B cell (primary cell): ENCODE measurements at places on chromosomes 1 and 21.
A peak's percentile ranks its signal among the peaks of the same experiment; 100 is the strongest.

GRCh38 chr1:181506563-181507353, 23.4 kb downstream of the CACNA1E start:
- no peak for DNase-seq

- no peak for DNase-seq
These were observed 120.5 kb upstream of the KLHDC7A start for GRCh38 chr1:18360251-18360650.

DNA sequence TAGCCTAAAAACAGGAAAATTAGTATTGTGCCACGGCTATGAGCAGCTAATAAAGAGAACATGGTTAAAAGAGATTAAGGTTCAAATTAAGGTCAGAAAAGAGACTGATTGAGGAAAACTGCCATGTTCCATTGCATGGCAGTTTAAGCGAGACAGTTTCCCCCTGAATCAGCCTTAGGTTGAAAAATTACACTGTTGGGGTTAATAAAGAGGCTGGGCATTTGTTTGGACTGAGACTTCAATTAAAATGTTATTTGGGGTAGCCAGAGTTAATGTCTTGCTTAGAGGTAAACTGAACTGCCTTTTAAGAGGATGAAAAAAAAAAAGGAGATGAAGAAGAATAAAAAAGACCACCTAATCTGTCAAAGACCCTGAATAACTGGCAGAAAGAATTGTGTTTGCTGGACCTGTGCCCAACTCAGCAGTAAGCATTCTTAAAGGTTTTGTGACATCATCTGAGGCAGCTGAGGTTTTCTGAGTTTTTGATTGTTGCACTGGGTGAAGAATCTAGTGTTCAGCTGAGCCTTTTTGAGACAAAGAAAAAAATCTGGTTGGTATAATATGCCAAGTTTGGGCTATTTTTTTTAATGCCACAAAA, 17.7 kb upstream of the PROX1 start:
- DNase-seq, result no peak

DNA sequence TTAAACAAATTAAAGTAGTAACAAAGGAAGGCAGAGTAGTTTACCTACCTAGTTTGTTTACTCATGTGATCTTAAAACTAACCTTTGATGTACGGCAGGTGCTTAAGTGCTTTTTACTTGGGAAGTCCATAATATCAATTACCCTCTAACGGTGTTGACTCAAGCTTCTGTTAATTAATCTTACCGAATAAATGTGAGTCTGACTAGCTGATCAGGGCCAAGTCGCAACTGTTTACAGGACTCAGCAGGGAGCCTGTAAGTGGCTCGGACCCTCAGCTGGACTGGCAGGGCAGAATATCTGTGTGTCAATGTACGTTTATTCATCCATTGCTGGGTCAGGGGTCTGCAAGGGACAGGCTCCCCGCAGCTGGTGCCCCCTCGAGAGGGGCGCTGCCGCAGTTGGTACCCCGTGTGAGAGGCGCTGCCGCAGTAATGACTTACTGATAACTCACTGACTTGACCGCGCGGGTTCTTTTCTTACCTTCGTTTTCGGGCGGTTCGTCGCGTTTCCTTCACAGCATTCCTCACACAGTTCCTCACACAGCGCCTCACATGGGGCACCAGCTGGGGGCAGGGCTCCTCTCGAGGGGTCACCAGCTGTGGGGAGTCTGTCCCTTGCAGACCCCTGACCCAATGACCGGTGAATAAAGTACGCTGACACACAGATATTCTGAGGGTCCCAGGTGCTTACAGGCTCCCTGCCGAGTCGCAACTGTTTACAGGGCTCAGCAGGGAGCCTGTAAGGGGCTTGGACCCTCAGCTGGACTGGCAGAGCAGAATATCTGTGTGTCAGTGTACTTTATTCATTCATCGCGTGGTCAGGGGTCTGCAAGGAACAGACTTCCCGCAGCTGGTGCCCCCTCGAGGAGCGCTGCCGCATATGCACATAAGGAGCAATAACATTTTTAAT, 3.0 kb downstream of the FMO1 start:
- DNase-seq, result peak; percentile 52

DNA sequence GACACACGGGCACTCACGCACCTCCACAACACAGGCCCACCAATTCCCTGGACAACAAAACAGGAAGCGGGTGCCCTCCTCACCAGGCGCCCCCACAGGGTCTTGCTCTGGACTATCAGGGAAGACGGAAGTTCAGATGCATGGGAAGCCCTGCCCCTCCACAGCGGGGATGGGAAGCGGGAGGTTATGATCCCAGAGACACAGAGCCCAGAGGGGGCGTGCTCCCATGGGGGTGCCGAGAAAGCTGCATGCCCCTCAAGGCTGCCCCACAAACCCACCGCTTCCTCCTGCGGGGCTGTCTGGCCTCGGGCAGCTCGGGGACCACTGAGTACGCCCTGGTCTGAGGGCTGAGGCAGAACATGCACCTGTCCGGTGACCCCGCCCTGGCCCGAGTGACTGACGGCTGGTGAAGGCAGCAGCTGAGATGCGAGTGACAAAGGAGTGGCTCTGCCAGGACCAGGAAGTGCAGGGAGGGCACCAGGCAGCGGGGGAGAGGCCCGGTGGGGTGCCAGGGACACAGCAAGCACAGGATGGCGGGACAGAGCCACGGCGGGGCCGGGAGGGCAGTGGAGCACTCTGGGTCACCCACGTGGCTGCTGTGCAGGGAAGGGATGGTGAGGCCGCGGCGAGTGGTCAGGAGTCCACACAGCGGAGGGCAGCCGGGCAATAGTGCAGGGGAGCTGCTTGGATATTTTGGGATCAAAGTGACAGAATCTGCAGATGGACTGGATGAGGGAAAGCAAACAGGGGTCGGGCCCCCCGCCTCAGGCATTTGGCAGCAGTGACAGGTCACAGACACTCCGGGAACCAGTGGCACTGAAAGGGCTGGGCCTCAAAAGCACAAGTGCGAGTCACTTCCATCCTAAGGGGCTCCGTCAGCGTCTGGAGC, 18.6 kb downstream of the NADK start:
- DNase-seq, result no peak

DNA sequence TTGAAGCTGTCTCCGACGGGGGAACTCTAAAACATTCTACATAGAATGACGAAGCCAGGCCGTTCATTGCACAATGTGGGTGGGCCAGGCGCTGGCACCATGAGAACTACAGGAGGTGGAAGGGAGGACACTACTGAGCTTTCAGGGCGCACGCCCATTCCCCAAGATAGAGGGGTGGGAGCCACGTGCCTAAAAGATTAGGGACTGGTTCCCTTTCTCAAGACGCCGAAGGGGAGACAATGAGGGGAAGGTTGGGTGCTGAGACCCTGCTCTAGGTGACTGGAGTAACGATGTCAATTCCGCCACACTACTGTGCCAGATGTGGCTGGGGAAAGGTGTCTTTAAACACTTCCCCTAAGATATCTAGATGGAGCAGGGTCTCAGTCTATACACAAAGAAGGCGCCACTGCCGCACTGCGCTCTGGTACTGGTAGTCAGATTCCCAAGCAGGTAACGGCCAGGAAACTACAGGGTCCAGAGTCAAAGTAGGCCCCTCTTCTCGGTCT, 782 bp downstream of the CSDE1 start:
- DNase-seq, result no peak

DNA sequence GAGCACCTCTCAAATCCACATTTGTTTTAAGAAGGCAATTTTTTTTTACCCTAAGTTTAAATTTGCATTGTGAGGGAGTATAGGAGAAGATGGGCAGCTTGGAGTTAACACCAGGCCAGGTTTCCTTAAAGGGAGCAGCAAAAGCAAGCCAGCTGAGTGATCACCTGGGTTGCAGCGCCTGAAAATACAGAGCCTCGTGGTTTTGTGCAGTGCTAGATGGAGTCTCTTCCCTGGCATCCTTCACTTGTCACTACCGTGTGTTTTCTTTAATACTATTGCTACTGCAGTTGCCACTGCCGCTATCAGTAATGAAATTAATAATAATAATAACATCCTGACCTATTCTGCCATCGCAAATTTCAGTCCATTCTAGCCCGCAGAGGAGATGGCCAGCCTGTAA, 35.2 kb upstream of the VAV3 start:
- no peak for DNase-seq

- DNase-seq, result peak; percentile 56
These were observed at the start of gene CCDC181 for GRCh38 chr1:169427081-169427641. Gene CCDC181, minus strand, starts transcription at chr1:169427474. Its CDS starts 2,547 bp downstream, at chr1:169424927.

DNA sequence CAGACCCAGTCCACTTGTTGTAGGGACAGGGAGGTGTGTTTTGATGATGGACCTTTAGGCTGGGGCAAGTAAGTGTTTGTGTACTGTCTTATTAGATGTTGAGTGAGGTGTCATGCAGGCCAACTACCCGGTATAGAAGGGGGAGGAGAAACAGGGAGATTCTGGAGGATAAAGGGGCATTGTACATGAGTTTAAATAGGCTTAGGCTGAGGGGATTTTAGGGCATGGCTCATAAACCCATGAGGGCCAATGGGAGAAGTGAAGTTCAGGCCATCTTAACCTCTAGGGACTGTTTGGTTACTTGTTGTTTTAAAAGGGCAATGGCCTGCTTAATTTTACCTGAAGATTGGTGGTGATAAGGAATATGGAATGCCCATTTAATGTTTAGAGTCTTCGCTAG, 38.2 kb upstream of the PLA2G5 start:
- DNase-seq, result no peak

GRCh38 chr1:18015719-18016118, 91.9 kb upstream of the IGSF21 start:
- DNase-seq, result no peak

GRCh38 chr1:213331631-213332175, 280.7 kb downstream of the RPS6KC1 start:
- no peak for DNase-seq

- no peak for DNase-seq
These were observed 188.1 kb upstream of the RGS18 start for GRCh38 chr1:191970116-191970515.

DNA sequence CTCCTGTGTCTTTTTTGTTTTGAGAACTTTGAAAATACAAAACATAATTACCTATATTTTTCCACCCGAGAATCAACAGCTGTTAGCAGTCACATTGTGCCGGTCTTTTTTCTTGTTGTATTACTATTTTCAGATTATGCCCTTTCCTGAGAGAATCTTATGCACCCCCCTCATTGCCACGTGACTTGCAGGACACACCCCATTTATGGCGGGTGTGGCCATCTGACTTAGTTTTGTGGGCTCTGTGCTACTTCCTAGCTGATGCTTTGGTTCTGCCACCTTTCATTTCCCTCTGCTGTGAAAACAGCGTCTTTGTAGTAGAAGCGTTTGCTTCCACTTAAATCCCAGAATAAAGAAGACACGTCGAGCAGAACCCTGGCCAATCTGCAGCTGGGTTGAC, 82.8 kb upstream of the SOX13 start:
- no peak for DNase-seq

DNA sequence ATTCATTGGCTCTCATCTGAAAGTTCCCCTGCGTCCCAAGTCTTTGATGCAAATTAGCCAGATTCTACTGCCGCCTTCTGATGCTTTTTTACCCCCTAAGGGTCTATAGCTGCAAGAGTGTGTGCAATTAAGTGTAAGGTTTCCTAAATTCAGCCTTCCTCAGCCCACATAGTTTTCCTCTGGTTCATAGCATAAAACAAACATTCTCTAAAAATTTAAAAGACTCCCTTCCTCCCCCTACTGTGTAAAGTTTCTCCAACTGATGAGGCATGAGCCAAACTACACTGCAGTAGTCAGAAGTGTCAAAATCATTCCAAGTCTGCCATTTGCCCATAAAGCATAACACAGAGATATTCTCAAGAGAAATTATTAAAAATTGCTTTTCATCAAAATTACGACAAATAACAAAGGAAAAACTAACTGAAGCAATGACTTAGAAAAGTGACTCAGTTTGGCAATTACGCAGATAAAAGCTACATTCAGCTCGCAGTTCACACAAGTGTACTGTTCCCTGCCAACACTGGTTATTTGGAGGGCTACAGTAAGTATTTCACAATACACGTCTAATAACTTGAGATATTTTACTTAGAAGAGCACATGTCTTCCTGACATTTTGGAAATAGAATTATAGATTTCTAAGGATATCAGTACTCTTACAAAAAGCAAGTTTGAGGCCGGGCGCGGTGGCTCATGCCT, 15.4 kb downstream of the KCNH1 start:
- no peak for DNase-seq

- DNase-seq, result no peak
These were observed 59.5 kb downstream of the KLHDC7A start for GRCh38 chr1:18540136-18540765.

- peak; percentile 43 for DNase-seq
These were observed 91.6 kb downstream of the LRRC8C start for GRCh38 chr1:89724369-89725010.

DNA sequence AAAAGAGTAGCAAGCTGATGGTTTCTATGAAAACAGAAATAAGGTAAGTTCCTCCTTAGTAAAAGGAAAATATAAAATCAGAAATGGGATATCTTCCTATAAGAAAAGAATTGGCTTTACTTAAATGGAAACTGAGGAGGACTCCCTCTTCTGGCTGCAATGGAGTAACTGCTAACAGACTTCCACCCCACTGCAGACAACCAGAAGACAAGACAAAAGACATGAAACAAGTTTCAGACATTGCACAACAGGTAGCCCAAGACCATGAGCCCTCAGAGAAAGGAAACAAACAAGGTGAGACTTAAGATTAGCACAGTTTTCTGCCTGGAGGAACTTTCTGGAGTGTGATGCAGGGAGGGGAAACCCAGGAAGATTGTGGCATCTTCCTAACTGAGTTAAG, 17.0 kb upstream of the OLFML2B start:
- no peak for DNase-seq

DNA sequence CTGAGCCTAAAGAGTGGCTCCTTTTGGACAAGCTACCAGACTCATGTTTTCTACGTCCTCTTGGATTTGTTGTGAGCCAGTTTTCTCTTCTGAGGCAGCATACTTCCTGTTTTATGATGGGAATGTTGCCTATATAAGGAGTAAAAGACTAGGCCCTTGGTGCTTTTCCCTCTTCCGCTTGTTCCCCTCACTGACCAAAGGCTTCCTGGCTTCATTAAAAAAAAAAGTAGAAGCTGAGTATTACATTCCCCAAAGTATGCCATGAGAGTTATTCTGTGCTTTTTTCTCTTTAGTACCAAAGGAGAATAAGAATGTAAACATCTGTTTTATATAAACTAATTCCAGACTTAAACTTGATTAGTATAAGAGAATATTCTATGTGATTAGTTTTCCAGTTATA, 6.5 kb upstream of the HMCN1 start:
- DNase-seq, result no peak

GRCh38 chr21:44374601-44375280, 21.3 kb downstream of the TRPM2 start:
- no peak for DNase-seq

GRCh38 chr1:228245111-228245510, 37.3 kb downstream of the OBSCN start:
- DNase-seq, result no peak

GRCh38 chr1:15758343-15758931, at the start of gene FBLIM1:
Gene FBLIM1, plus strand, starts transcription at chr1:15758795. Its CDS starts 6,189 bp downstream, at chr1:15764984.
- DNase-seq, result no peak

- peak; percentile 15 for DNase-seq
These were observed 18.0 kb downstream of the KIAA0319L start for GRCh38 chr1:35539073-35539823.
